ENCODE measurements at places on chromosomes 2 and 18.

DNA sequence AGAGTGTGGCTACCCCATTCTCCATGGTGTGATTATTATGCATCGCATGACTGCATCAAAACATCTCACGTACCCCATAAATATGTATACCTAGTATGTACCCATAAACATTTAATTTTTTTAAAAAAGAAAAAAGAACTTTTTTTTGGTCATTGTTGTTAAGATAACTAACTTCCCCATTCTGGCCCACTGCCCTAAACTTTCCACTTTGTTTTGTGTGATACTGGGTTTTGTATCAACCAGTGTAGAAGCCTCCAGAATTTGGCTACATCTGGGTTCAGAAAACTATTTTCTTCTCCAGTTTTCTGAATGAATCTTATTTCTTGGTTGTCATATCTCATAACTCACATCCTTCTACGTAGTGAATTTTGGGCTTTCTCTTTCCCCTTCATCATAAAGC lies 62.3 kb upstream of the NABP1 start:
- DNase-seq = no peak

GRCh38 chr18:36352384-36352783 lies 54.9 kb downstream of the FHOD3 start:
- DNase-seq = no peak

- no peak for DNase-seq
Measured at GRCh38 chr18:13394801-13395200, 176.2 kb downstream of the LDLRAD4 start.

DNA sequence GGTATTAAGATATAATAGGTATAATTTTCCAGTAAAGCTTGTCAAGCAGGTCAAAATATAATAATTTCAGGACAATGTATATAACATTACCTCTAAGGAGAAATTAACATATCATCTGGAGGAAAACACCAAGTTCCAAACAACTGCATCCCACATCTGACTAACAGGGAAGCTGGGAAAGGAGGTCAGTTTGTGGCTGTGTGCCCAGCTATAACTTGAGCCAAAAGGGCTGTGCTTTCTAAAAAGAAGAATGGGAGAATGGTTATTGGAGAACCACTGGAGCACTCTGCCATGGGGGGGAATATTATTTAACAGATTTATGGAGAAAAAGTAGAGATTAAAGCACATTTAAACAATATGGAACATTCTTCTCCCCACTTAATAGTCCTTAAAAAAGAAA lies 390.6 kb upstream of the PKDCC start:
- no peak for DNase-seq

- no peak for DNase-seq
Measured at GRCh38 chr18:76885001-76885400, 62.6 kb downstream of the ZNF236 start.

- no peak for DNase-seq
Measured at GRCh38 chr2:25504266-25504665, 162.5 kb upstream of the DNMT3A start.

DNA sequence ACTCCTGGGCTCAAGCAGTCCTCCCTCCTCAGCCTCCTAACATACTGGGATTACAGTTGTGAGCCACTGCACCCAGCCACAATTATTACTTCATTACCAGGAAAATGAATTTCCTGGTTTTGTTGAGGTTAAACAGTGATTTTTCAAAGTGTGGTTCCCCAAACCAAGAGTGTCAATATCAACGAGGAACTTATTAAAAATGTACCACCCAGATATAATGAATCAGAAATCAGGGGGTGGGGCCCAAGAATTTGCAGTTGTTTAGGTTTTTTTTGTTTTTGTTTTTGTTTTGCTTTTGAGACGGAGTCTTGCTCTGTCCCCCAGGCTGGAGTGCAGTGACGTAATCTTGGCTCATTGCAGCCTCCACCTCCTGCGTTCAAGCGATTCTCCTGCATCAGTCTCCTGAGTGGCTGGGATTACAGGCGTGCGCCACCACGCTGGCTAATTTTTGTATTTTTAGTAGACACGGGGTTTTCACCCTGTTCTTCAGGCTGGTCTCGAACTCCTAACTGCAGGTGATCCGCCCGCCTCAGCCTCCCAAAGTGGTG lies 94.1 kb downstream of the WDSUB1 start:
- no peak for DNase-seq

GRCh38 chr2:8501061-8501720 lies 180.7 kb upstream of the ID2 start:
- DNase-seq = no peak

DNA sequence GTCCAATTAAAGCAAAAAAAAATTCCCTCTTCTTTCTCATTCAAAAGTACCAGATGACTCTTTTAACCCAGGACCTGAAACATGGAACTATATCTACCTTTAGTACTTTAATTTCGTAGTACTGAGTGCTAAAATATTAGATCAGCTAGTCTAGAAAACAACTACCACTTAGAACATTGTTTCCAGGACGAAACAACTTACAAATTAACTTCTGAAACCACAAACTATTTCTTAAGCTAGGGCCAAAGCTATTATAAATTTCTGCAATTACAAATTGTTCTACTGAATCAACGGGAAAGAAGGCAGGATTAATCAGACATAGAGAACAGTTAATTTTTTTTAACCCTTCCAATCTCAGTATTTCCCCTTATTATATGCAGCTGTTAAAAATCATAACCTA lies 39.9 kb downstream of the DARS1 start:
- DNase-seq = no peak

DNA sequence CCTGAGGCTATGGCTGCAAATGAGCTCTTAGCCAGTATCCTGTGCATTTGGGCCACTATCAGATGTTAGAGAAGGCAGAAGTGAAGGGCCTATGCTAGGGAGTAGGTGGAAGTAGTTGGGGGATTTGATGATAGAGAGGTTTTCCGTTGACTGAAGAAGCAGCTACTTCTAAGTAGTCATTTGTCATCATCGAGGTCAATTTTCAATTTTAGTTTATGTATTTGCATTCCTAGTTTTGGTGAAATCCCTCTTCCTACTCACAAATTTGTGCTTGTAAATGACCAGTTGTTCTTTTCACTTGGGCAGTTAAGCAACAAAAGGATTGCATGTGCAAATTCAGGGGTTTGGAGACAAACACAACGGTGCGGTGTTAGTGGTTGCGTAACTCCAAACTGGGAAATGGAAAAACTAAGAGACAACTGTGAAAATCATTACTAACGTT lies 48.5 kb upstream of the PELI1 start:
- no peak for DNase-seq

DNA sequence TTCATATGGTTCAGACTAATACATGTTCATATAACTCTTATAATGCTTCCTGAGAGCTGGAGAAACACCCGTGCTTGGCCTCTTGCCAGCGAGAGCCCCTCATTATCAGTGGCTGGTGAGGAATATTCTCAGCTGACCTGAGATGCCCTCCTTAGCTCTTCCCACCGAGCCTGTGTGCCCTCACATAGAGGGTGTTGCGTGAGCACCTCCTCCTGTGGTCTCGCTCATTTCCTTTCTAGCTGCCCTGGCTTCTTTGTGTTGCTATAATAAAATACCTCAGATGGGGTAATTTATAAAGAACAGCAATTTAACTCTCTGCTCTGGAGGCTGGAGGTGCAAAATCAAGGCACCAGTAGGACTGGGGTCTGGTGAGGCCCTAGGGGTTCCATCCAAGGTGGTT lies 80.5 kb upstream of the ALKAL2 start:
- DNase-seq = no peak

GRCh38 chr18:66395671-66396218 lies 208.1 kb downstream of the CDH19 start:
- no peak for DNase-seq

GRCh38 chr2:156673333-156673615 lies 237.1 kb downstream of the GPD2 start:
- no peak for DNase-seq

DNA sequence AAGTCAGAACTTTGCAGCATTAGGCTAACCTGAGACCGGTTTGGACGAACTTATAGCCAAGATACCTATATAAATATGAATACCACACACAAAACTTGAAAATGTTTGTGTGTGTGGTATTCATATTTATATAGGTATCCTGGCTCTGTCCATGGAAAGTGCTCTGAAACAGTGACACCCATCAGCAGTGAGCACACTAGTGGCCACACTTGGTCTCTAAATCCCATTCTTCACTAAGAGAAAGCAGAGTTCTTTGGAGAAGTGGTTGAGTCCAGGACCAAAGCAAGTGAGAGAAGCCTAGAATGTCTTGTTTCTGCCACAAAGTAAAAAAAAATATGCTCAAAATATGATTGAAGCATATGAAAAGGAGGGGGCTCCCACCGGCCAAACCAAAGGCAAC lies 146.5 kb downstream of the TWIST2 start:
- no peak for DNase-seq

DNA sequence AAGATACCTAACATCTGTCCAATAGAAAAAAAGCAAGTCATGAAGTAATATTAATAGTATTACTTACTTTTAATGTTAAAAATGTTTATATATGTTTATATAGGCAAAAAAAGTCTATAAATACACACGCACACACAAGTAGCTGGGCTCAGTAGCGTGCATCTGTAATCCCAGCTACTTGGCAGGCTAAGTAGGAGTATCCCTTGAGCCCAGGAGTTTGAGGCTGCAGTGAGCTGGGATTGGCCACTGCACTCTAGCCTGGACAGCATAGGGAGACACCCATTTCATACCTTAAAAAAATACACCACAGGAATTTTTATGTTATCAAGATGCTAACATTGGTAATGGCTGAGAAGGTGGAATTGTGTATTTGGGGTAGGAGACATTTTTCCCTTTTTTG lies 17.4 kb upstream of the AFTPH start:
- no peak for DNase-seq

DNA sequence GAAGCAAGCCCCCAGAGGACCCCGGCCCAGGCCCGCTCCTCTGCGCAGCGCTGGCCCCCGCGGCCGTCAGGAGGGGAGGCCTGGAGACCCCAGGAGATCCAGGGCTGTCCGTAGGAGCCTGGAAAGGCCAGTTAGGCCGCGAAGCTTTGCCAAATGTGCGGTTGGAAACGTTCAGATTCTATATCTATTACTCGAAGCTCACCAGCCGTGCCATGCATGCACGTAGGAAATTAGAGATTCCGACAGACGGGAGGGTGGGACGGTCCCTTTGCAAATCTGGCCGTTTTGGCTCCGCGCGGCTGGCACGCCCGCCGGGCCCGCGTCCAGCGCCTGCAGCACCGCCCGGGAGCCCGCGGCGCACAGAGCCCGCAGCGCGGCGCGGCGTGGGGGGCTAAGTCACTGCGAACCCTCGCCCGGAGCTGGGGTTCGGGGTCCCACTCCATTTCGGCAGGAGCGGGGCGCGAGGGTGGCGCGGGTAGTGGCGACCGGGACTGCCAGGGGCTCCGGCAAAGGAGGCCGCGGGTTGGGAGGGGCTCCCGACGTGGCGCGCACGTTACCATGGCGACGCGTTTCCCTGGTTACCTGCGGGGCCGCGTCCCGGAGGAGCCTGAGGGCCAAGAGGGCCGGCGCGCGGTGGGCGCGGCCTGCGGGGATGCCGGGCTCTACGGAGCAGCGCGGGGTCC lies 488.6 kb upstream of the SMIM21 start:
- DNase-seq = no peak

DNA sequence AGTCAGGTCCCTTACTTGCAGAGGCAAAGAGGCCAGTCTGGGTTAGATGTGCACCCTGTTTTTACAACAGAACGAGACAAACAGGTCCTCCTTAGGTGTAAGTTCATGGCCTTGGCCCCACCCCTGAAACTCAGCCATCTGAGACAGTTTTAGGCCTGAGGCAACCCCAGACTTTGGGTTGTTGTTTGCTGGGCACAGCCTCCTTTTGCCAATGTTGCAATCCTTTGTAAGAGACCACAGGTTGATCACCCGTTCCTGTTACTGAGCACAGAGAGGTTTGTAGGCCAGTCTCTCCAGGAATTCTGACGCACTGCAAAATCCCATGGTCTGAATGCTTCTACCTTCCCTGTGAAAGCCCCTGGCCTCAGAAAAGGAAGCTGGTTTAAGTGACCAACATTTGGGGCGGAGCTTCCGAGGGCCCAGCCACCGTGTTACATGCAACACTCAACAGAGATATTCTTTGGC lies 15.5 kb upstream of the IL1RN start:
- DNase-seq = peak; percentile 36

GRCh38 chr2:158845859-158846258 lies 50.7 kb downstream of the DAPL1 start:
- no peak for DNase-seq

DNA sequence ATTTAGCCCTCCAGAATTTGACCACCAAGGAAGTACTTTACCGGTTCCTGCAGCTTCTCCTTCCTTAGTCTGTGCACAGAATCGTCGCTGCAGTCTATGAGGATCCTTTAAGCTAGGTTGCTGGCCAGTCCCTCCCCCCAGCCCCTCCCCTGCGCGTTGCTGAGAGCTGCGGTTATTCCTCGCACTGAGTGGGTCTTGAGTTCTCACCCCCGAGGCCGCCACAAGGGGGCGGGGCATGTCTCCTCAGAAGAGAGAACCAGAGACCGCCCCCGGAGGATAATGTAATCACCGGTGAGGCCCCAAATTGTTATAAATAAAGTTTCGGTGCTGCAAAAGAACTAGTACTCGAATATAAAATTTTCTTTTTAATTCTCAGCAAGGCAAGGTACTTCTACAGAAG lies 1184.9 kb upstream of the CDH2 start:
- no peak for DNase-seq

- DNase-seq = no peak
Measured at GRCh38 chr2:218872645-218873358, 7.8 kb upstream of the WNT10A start.

DNA sequence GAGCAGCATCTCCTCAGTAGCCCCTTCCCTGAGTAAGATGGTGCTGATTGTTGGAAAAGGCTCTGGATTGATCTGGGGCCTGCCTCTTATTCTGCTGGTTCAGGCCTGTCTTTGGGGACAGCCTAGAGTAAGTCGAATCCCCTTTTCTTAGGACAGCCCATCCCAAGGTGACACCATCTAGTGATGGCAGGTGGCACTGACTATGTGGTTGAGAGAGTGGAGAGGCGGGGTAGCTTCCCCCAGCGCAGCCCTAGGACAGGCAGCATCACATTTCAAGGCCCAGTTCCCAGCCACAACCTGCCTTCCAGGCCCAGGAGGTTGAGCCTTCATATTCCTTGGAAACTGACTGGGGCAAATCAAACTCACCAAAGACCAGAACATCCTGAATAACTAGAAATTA lies 69.1 kb upstream of the B3GNT7 start:
- no peak for DNase-seq

DNA sequence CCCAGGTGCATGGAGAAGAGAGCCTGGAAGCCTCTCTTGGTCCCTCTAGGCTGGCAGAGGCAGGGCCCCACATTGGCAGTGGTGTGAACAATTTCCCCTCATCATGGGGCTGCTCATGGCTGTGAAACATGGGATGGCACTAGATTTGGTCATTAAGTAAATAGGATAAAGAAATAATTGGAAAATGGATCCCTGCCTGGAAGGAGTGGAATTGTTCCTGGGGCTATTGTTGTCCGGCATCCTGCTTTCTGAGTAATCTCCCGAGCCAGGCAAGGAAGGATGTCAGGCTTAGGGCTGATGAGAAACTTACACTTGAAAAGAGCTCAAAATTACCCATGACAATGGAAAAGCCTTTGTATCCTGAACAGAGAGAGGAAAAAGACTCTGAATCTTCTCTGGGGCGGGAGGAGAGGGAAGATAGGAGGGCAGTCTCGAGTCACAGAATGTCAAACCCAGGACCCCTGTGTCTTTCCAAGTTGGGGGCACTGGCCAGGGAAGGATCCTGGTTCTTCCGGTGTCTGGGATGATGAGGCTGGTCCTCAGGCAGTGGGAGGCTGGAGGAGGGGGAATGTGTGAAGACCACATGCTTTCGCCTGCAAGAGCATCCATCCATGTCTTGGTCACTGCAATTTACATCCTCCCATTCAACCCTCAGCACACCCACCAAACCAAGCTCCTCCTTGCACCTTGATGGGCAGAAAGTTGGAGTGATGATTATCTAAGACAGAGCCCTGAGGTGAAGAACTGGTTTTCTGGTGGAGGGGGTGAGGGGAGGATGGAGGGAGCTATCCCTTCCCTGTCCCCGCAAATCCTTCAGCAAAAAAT lies 27.1 kb upstream of the STEAP3 start:
- no peak for DNase-seq
